ENCODE measurements at places on chromosomes 3 and 15.

GRCh38 chr3:20376665-20377217, 190.7 kb upstream of the SGO1 start:
- no peak for DNase-seq

GRCh38 chr3:140902791-140903190, 38.8 kb upstream of the SLC25A36 start:
- DNase-seq, result peak; percentile 81

- DNase-seq, result no peak
Observed at GRCh38 chr3:43372809-43373559, 86.6 kb downstream of the SNRK start.

DNA sequence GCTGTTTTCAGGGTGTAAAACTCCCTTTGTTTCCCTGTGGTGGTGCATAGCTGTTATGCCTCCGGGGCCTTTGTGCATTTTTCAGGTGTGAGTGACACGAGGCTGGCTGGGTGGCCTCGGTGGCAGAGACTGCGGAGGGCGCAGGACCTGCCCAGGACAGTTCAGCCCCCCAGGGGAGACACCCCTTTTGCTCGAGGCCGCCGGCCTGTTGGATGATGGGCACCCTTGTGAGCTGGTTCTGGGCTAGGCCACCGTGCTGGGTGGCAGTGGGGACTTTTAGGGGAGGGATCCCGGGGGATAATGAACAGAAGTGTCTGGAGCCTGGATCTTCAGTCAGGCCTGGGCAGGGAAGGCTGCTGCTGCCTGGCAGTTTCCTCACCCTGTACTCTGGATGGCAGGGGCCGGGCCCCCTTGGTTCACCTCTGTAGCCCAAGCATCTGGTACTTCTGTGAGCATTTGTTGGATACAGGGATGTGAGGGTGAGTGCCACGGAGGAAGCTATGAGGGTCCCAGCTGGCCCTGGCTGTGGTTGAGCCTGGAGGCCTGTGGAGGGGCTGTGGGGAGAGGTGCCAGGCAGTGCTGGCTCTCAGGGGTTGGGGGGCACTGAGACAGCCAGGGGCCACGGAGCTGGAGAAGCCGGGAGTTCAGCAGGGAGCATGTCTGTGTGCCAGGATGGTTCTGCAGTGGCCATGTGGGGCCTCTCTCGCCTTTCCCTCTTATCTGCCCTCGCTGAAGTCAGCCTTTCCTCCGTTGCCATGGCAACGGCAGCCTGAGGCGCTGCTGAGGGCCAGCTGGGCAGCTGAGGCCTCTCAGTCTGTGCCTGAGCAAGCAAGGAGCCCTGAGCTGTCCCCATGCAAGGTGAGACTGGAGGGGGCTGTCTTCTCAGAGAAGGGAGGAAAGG, 49.0 kb downstream of the KY start:
- DNase-seq, result no peak

- no peak for DNase-seq
Observed at GRCh38 chr3:153219146-153219545, 57.1 kb downstream of the RAP2B start.

DNA sequence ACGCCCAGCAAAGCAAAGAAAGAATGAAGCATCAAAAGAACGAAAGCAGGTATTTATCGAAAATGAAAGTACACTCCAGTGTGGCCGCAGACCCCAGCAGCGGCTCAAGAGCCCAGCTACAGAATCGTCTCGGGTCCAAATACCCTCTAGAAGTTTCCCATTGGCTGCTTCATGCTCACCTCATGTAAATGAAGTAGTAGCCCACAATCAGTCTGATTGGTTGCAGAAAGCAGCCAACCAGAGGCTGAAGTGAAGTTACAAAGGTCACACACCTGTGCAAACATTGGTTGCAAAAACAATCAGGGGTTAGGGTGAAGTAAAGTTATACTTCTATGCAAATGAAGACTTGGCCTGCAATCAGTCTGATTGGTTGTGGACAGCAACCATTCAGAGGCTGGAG, 32.0 kb downstream of the SV2B start:
- no peak for DNase-seq

- no peak for DNase-seq
Observed at GRCh38 chr3:193827040-193827669, 234.1 kb downstream of the OPA1 start.

DNA sequence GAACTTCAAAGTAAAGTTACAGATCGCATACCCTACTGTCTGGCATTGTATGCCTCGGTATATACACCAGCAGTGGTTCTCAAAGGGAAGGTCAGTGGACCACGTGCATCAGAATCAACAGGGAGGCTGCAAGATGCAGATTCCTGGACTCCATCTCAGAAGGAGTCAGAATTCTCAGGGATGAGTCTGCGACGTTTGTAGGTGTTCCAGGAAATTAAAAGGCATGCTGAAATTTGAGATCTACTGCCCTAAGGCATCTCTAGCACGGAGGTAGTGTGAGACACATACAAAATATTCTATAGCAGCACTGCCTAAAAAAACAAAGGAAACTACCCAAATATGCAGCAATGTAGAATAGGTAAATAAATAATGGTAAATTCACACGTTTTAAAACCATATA, 136.8 kb upstream of the BNIP2 start:
- DNase-seq, result no peak

- DNase-seq, result no peak
Observed at GRCh38 chr3:157128771-157129681, 30.9 kb downstream of the CCNL1 start.

- no peak for DNase-seq
Observed at GRCh38 chr15:24075420-24076089, 388.4 kb upstream of the NDN start.

DNA sequence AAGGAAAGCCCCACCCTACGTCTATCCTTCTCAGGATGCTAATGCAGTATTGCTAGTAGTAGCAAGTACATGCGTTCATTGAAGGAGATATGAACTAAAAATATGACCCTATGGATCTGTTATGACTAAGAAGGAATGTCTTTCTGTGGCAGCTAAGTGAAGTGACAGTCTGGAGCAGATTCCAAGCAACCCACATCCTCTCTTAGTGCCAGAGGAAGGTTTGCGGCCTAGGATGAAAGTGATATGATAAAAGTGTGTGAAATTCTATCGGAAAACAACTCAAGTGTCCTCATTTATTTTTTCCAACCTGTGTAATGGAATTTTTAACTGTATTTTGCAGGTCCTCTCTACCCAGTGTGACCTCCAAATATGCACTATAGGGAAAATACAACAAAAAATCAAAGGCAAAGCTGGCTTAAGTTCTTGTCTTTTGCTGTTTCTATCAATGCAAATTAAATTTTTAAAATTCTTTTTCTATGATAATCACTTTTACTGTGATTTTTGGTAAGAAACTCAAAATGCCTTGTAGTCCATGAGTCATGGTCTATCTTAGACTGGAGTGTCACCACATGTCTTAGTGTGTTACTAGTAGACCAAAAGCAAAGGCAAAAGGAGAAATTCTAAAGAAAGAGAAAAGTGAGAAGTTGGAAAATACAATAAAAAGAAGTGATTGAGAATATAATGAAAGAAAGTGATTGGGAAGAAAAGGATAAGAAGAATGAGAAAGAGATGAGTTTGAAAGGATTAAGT, 161.2 kb upstream of the TMCO5A start:
- no peak for DNase-seq

- DNase-seq, result no peak
Observed at GRCh38 chr3:15014606-15015328, 50.3 kb downstream of the MRPS25 start.

- no peak for DNase-seq
Observed at GRCh38 chr3:7964899-7965298, 536.7 kb upstream of the LMCD1 start.

DNA sequence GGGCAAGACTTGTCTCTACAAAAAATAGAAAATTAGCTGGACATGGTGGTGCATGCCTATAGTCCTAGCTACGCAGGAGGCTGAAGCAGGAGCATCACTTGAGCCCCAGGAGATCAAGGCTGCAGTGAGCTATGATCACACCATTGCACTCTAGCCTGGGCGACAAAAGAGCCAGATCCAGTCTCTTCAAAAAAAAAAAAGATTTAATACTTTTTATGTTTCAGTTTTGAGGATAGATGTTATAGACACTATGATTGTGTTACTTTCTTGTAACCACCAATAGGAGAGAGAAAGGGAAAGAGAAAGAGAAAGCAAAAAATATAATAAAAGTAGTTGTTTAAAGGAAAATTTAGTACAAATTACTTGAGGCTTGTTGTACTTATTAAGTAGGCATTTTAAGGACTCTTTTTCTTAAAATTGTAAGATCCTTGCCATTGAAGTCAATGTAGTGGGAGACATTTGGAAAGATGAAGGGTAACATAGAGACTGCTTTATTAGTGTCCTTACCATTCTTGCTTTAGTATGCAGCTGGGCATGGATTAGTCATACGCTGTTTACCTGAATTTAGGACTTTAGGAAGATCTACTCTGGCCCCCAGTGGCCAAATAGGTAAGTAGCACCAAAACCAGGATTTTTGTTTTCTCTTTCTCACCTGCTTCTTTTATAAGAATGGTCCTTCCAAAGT, 35.1 kb upstream of the ZDHHC23 start:
- DNase-seq, result peak; percentile 69

DNA sequence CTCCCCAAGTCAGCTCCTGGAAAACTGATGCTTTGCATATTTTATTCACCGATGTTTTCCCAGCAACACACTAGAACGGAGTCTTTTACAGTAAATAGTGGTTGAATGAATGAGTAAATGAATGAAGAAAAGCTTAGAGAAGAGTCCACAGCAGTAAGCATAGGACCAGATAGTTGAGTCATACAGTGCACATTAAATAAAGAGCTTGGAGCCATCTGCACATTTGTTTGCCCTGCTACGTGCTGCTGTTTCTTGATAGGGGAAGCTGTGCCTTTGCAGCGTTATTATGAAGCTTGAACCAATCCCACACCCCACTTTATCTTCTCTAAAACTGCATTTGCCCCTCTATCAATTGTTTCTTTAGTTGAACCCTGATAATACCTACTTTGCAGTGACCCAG, 1.2 kb downstream of the FAM98B start:
- no peak for DNase-seq

- DNase-seq, result no peak
Observed at GRCh38 chr15:99135194-99135593, 30.3 kb downstream of the SYNM start.

- DNase-seq, result no peak
Observed at GRCh38 chr15:101353240-101353639, 58.2 kb upstream of the SNRPA1 start.

GRCh38 chr3:168216851-168217250, 121.1 kb upstream of the GOLIM4 start:
- DNase-seq, result no peak

DNA sequence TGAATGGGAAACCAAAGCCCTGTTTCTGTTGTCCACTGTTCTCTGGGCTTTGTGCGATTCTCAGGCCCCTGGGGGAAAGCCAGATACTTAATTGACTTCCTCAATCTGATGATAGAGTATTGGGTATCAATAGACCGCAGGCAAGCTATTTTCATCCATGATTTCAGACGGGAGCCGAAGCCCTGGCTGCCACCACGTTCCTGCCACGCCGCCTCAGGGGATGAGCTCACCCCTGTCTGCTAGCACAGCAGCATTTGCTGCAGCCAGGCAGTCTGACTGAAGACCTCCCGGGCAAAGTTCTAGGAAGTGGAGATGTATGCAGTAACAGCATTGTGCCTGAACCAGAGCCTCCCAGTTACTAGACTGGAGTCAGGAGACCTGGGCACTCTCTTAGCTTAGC, 69.8 kb downstream of the ISG20 start:
- no peak for DNase-seq

DNA sequence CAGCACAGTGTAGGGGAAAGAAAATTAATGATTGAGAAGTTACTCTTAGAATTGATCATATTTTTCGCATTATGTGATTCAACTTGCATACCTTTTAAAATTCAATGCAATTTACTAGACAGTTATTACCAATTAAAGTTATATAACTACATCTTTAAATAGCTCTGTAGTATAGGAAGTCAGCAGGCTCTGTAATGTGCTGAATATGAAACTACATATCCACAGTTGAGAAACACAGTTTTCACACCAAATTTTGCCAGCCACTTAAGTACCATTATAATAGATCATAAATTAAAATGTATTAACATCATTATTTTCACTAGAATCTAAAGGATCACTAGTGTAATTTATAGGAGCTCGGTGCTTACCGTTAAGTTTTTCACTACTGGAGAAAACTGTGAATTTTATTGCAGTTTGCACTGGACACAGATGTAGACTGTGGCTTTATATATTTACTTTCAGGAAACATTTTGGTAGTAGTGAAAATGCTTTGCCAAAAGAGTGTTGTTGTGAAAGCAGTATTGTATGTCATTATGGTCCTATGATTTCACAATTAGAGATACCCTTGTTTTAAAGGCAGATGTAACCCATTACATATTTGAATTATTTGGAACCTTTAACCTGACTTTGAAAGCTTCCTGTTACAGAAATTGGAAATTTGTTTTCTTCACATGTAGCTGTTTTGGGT, 113.6 kb downstream of the PLCL2 start:
- peak; percentile 31 for DNase-seq

- no peak for DNase-seq
Observed at GRCh38 chr15:33200903-33201302, 6.4 kb upstream of the FMN1 start.

GRCh38 chr3:167872941-167873340, 137.4 kb downstream of the SERPINI1 start:
- DNase-seq, result no peak

DNA sequence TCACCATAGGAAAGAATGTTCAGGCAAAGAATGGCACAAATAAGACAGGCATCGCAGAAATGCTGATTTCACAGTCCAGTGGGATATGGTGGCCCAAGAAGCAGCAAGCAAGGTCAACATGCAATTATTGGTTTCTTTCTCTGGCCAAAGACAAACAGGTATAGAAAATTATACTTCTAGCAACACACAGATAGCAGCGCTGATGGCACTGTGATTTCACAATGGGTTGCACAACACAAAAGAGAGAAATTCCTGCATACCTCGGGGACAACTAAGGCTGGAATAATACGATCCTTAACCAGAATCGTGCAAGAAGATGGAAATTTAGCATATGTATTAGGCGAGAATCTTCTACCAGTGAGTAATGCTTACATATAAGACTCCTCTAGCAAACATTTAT, 76.3 kb upstream of the NR2F2 start:
- no peak for DNase-seq

GRCh38 chr15:67085818-67086636, 20.6 kb downstream of the SMAD3 start:
- DNase-seq, result no peak

DNA sequence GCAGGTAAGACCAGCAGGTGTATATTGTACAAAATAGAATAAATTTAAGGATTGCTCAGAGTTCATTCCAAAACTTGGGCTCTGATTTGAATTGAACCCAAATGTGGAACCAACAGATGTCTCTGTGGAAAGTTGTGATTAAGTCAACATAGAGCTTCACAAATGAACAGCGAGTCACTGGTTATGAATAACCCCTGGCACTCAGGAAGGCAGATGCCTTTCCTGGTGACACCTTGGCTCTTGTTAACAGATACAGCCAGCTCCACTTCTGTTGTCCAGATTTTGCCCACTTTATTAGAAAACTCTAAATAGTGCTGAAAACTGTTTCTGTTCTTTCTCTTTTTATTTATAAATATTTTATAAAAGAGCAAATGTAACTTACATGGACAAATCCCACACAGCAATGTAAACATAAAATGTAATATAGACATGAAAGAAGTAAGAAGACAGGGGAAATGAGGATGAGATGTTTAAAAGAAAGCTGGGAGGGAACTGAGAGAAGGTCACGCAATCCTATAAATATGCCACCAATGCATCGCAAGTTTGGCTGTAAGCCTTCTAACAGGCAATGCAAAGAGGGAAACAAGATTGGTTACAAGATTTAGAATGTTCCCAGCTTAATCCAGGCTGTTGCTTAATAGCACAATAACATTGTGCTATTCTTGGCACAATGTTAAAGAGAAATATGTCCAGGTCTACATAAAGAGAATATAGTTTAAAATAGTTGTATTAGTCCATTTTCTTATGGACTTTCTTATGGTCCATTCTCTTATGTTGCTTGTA, 495.5 kb downstream of the TAFA4 start:
- no peak for DNase-seq
